ENCODE measurements at places on chromosomes 16 and 17. TPM values are rescaled to one million over a fixed set of nuclear protein-coding genes. Genes with fewer than 3 reads are reported as not detected.

GRCh38 chr17:65739034-65739433 lies 177.6 kb upstream of the AXIN2 start:
- no peaks in the 10 kb centered on the region for H3K4me1 ChIP-seq
- H3K36me3 ChIP-seq: no peaks in the 10 kb centered on the region
- DNase-seq: no peak
- H3K4me3 ChIP-seq: no peak overlapping the region
- H3K27ac ChIP-seq: no peak overlapping the region

GRCh38 chr17:42760652-42761581 lies at the start of gene RAMP2:
RAMP2 (plus strand) TSS chr17:42761227; CDS start chr17:42761262, 35 bp downstream.
- peak within 1 kb of the TSS; percentile 43 for H3K4me3 ChIP-seq
- no peaks in the 10 kb centered on the region for H3K36me3 ChIP-seq
- H3K4me1 ChIP-seq: no peaks in the 10 kb centered on the region
- H3K27ac ChIP-seq: no peak within 1 kb of the TSS
- DNase-seq: peak; percentile 10

- H3K36me3 ChIP-seq: no peaks in the 10 kb centered on the region
- no peaks in the 10 kb centered on the region for H3K4me1 ChIP-seq
- no peak overlapping the region for H3K27ac ChIP-seq
- DNase-seq: no peak
These were observed 33.3 kb downstream of the CCDC42 start for GRCh38 chr17:8711291-8711690.

GRCh38 chr16:10577305-10578202 lies 2.8 kb downstream of the EMP2 start:
- no peak for DNase-seq
- no peak overlapping the region for H3K4me3 ChIP-seq
- peaks cover 33% of the 10 kb centered on the region for H3K4me1 ChIP-seq

DNA sequence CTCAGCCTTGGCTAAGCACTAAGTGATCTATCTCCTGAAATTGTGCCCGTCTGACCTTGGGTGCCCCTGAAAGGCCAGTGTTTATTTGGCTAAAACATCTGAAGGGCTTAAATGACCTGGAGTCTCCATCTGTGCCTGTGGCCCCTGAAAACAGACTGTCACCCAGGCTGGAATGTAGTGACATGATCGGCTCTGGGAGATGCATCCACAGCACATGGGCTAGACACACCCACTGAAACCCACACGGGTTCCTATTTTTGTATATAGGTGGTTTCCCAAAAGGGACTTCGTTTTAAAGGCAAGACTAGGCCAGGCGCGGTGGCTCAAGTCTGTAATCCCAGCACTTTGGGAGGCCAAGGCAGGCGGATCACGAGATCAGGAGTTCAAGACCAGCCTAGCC lies 13.5 kb downstream of the CEP295NL start:
- H3K36me3 ChIP-seq: peaks cover 25% of the 10 kb centered on the region
- DNase-seq: no peak
- no peak overlapping the region for H3K27ac ChIP-seq
- no peak overlapping the region for H3K4me3 ChIP-seq
- H3K4me1 ChIP-seq: peaks cover 24% of the 10 kb centered on the region
- H3K27me3 ChIP-seq: no peaks in the 10 kb centered on the region

The STH gene
- total RNA-seq: not detected

DNA sequence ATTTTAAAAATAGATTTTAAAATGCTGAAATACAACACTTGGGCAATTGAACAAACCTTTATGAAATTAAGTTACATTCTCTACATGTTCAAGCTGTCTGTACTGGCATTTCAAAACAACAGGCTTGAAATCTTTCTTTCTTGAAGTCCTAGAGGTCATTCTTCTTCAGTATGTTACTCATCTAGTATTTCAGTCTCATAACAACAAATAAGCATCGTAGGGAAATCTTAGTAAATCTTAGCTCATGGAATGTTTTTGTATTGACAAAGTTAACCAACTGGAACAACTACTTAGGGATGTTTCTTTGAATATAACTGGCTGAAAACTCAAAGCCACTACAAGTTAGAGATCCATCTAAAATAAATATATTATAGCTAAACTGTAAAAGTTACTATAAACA lies 96.6 kb downstream of the KIF2B start:
- DNase-seq: no peak
- no peaks in the 10 kb centered on the region for H3K36me3 ChIP-seq
- no peak overlapping the region for H3K27ac ChIP-seq

DNA sequence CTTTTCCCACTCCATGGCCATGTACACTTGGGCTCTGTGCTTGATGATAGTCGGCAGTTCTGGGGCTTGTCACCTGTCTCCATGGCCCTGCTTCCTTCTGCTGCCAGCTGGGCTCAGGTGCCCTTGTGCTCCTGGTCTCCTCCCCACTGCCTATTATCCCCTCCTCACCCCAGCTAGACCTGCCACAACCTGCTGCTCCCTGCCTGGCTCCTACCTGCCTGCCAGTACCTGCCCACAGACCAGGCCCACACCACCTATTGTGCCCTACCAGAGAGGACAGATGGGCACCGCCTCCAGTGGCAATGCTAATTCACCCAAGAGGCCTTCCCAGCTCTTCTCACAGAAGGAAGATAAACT lies 538 bp upstream of the RAPGEFL1 start:
- no peak overlapping the region for H3K4me3 ChIP-seq
- no peak overlapping the region for H3K27ac ChIP-seq
- no peak for DNase-seq

The HSD11B2 gene
- under 0.01 TPM for total RNA-seq

GRCh38 chr16:30740364-30741251 lies 7.6 kb upstream of the PHKG2 start:
- no peak overlapping the region for H3K4me3 ChIP-seq
- peaks cover 22% of the 10 kb centered on the region for H3K4me1 ChIP-seq
- DNase-seq: peak; percentile 87
- peak overlapping the region; percentile 65 for H3K27ac ChIP-seq

Measured in fibroblast of lung (primary cell).